D721Med (cell line): ENCODE measurements at places on chromosomes 4 and X.
A peak's percentile ranks its signal among the peaks of the same experiment; 100 is the strongest.

GRCh38 chr4:107255114-107255513 is 219.0 kb upstream of the DKK2 start:
- no peak for DNase-seq

DNA sequence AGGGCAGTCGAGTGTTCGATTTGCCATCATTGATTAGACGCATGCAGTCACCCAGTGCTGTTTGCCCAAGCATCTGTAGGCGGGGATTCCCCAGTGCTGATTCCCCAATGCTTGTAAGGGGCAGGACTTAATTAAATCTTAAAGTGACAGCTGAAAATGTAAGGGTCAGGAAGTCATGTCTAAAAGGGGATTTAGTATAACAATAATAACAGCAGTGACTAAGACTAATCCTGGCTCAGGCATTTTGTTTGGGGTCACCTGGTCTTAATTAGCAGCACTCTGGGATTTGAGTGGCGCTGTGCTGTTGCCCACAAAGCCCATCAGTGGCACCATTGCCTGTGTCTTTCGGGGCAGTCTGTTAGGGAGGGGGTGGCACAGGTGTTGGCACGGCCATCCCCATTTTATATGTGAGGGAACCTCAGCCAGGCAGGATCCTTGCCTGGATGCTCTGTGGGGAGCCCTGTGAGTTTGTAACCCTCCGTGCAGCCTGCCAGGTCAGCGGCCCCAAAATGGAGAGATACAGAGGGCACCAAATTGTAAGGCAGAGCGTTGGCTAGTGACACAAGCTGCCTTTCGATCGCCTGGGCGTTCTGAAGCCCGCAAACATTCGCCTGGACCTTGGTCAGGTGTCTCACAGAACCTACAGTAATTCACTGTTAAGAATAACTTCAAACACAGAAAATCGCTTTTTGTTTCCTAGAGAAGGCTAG is 146.7 kb downstream of the TBL1X start:
- DNase-seq = peak; percentile 34

DNA sequence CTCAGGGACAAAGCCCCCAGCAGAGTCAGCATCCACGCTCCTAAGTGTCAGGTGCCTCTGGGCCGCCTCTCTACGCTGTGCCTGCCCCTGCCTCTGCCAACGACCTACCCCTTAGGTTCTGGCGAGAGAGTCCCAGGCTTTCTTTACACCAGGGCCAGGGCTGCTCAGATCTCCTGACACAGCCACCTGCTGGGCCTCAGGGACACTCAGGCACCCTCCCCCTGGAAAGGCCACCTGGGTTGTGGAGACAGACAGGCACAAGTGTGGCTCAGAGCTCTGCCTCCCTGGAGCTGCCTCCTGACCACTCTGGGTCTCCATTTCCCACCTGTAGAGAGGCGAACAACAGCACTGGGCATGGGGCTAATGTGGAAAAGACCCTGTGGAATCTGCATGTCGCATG is 90.0 kb upstream of the ADRA2C start:
- no peak for DNase-seq

DNA sequence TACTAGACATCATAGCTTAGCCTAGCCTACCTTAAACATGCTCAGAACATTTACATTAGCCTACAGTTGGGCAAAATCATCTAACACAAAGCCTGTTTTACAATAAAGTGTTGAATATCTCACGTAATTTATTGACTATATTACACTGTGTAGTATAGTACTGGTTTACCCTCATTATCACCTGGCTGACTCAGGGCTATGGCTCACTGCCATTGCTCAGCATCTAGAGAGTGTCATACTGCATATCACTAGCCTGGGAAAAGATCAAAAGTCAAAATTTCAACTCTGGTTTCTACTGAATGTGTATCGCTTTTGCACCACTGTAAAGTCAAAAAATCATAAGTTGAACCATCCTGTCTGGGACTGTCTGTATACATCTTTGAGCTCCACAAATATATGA is 78.6 kb downstream of the CEP44 start:
- DNase-seq = no peak

DNA sequence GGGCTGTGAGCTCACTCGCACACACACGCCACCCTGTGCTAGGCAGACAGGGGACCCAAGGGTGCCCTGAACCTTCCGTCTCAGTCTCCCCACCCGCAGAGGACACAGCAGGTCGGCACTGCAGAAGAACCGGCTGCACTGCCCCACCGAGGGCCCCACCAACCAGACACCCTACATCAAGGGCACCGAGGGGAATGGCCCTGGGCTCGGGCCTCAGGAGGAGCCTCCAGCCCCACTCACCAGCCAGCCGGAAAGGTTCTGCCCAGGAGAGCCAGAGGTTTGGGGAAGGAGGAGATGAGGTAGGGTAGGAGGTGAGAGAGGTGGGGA is 45.9 kb downstream of the FAM53A start:
- no peak for DNase-seq

GRCh38 chr4:78863991-78864390 is 75.2 kb downstream of the PAQR3 start:
- DNase-seq = no peak

DNA sequence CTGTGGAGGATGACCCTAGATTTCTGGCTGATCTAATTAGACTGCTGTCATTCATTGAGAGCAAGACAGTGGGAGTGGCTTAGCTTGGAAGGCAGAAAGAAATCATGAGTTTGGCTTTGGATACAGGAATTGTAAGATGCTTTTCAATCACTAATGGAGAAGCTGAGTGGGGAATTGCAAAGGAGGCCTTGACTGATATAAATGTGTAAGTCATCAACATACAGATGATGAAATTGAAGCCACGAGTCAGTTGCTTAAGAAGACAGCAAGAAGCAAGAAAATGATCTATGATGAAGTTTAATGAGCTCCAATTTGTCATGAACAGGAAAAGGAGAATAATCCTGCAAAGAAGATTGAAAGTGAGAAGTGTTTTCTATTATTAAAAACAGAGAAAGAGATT is 136.7 kb upstream of the C1QTNF7 start:
- no peak for DNase-seq

GRCh38 chr4:18934197-18934596 is 912.6 kb upstream of the LCORL start:
- DNase-seq = no peak

GRCh38 chrX:123175366-123176122 is 8.5 kb upstream of the GRIA3 start:
- no peak for DNase-seq

GRCh38 chr4:103754844-103755243 is 35.1 kb upstream of the TACR3 start:
- no peak for DNase-seq

- DNase-seq = no peak
Observed at GRCh38 chrX:119579414-119579813, 5.1 kb downstream of the UBE2A start.

DNA sequence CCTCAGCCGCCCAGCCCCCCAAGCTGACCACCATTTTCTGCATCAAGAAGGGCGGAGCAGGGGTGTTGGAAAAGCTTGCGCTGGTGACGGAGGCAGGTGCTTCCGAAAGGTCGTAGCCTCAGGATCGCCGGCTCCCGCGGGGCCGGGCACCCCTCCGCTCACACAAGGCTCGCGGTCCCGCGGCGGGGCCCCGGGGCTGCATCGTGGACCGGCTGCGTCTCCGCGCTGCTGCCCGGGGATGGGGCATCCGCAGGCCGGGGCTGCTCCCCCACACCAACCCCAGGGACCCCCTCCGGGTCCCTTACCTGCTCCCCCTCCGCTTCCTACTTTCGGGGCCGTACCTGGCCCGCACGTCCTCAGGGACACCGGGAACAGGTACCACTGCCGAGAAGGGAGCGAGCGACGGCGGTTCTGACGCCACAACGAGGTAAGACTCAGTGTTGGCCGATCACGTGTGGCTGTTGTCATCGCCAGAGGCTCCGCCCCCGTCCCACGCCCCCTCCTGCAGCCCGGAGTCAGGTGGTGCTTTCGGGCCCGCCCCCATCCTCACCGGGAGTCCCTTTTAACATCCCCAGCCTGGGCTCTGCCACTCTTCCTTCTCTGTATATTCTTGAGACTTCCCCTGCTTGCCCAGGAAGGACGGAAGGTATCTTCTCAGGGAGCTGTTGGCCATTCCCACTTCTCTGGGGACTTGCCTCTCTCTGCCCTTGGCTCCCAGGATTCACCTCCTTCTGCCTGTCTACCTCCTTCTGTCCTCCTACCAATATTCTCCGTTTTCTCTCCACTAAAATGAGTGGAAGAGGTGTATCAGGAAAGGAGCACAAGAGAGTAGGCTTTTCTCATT is at the start of gene BEX2:
Gene BEX2, minus strand, starts transcription at position 436 of the 844 bp plus-strand sequence. CDS start 1,014 bp downstream, outside the sequence.
- peak; percentile 27 for DNase-seq

DNA sequence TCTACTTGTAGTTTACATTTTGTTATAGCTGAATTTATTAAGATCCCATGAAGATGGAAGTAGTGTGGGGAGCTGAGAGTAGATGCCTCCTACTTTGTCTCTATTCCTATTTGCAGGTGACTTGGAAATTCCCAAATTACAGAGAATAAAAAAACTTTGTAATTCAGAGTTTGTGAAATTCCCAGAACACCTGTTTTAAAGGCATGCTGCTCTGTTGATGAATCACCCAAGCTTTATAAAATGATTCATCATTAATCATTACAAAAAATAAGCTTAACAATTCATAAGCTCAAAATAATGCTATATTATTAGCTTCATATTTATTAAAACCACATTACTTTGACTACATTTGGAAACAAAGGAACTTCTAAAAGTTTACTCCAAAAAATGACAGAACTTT is 856.3 kb downstream of the RPA4 start:
- no peak for DNase-seq

DNA sequence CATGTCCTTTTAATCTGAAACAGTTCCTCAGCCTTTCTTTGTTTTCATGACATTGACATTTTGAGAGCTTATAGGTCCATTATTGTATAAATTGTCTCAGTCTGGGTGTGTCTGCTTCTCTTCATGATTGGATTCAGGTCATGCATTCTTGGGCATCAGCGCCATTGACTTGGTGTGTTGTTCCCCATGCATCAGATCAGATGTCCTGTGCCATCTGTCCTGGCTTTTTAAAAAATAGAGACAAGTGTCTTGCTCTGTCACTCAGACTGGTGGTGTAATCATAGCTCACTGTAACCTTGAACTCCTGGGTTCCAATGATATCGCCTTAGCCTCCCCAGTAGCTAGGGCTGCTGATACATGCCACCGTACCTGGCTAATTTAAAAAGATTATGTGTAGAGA is 55.7 kb downstream of the TBC1D14 start:
- no peak for DNase-seq

DNA sequence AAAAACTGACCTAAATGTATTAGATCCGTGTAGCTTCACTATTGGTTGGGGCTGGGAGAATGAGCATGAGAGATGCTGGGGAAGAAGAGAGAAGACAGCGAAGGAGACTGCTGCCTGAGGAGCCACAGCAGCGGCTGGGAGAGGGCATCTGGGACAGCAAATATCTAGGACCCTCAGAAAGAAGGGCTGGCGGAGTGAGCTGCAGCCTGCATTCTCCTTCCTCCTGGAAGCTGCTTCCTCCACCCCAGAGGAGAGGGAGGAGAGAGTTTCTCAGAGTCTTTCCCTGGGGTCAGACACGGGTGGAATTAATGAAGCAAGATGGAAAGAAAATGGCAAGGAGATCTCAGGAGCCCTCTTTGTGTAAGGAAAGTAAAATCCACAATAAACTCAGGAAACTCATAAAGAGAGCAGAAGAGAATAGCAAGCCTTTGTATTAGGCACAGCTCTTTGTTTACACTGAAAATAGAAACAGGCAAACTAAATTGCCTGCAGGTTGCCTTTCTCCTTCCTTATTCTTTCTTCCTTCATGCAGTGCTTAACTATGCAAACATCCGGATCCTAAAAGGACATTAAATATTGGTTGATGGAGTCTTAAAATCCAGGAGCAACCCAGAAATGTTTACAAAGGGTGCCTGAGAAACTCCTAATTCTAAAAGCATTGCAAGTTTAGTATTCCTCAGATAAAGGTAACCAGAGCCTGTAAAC is 130.3 kb upstream of the GALNT7 start:
- DNase-seq = no peak

DNA sequence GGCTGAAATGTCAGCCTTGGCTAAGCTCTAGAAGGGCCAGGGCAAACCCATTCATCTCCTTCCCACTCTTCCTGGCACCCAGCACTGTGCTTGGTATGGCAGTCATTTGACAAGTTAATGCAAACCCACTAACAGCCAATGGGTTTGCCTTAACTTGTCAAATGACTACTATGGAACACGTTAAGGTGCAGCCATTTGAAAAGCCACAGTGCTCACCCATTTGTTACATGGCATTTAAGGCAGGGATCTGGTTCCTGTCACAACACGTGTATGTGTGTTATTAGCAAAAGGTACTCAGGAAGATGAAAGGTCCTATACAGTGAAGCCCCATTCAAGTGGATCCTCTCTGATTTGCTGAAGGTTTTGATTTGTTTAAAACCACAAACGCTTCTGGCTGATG is 7.2 kb downstream of the CRMP1 start:
- no peak for DNase-seq

- DNase-seq = no peak
Observed at GRCh38 chr4:48509543-48509942, 19.5 kb downstream of the ZAR1 start.

- DNase-seq = no peak
Observed at GRCh38 chr4:139315221-139315675, 13.0 kb upstream of the NDUFC1 start.

- no peak for DNase-seq
Observed at GRCh38 chr4:33422656-33423055, 2702.5 kb downstream of the PCDH7 start.

DNA sequence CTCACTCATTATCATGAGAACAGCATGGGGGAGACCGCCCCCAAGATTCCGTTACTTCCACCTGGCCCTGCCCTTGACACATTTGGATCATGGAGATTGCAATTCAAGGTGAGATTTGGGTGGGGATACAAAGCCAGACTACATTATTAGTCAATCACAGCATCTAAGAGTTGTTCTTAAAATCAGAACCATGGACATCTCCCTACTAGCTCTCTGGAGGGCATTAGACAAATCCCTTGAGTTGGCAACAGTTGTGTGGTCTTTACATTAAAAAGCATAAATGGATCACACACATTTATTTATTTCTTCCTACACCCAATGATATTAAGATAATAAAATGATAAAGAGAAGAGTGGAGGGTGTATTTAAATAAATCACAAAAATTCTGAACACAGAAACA is 262.8 kb upstream of the VCX start:
- DNase-seq = no peak

- DNase-seq = no peak
Observed at GRCh38 chr4:31088600-31089230, 368.5 kb downstream of the PCDH7 start.

- DNase-seq = no peak
Observed at GRCh38 chr4:20590849-20591248, 109.4 kb upstream of the PACRGL start.

DNA sequence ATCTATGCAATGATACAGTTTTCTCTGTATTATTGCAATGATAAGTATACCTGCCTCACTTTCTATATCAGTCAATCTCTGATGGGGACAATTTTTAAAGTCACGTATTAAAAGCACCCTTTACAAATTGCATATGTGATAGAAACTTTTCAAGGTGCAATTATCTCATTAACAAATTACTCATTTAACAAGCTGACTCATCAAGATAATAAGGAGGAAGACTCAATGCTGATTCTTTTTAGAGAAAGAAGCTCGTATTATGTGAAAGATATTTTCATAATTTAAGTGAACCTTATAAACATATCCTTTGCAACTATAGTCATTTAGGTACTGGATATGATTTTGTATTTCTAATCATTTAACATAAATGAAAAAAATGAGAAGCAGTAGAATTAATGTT is 1080.9 kb upstream of the TENM3 start:
- DNase-seq = no peak

GRCh38 chr4:83247415-83248357 is 36.9 kb downstream of the COQ2 start:
- DNase-seq = no peak

GRCh38 chr4:5638316-5638715 is 70.0 kb downstream of the EVC2 start:
- no peak for DNase-seq
